Activated CD4-positive, alpha-beta T cell treated with anti-CD3 and anti-CD28 coated beads, Interleukin-2, amount 50 U/mL, for 4 hours (primary cell): ENCODE measurements at places on chromosomes 5 and 9.

DNA sequence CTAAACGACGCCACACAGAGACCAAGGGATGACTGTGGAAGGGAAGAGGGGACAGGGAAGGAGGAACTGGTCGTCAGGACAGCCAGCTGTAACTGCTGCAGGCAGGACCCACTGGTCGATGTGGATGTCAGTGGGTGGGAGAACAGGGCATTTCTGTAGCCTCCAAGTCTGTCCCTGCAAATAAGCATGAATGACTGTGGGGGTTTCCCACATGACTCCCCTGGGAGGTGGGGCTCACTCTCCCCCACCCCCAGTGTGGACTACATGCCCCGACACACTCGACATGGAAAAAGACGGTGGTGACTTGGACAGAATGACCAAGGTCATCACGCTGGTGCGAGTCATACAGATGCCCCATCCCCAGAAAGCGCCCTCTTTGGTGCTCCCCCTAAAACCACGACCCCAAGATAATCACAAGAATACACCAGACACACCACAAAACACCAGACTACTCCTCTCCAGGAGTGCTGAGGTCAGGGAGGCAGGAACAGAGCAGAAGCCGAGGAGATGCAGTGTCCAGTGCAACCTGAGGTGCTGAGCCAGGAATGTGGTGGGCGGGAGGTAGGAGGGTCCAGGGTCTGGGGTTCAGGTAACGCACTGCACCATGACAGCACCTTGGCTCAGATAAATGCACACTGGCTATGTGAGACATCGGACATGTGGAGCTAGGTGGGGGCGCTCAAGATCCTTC is 64.9 kb downstream of the SECISBP2 start:
- DNase-seq: no peak

DNA sequence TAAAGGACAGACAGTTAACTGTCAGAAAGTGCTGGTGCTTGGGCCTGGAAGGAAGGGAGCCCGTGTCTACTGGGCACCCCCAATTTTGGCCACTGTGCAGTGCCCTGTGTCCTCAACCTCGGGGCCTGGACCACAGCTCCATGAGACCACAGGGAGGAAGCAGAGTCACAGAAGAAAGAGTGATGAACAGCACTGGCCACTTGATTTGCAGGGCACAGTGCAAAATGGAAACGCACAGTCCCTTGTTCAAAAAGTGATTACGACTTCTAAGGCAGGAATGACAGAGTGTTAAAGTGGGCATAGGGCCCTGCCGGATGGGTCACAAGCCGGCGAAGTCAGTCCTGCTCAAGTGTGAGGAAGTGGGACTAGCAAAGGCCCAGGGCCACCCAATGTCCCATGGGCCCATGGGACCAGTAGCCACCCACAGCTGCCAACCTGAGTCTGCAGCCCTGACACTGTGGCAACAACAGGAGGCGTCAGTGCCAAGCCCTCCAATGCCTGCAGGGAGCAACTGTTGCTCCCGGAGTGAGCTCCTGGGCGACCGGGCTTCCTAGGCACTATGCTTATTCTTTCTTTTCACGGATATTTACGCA is 85.4 kb downstream of the ADAMTS2 start:
- DNase-seq: no peak

- no peak for DNase-seq
Measured at GRCh38 chr9:17017931-17018491, 116.8 kb upstream of the CNTLN start.

DNA sequence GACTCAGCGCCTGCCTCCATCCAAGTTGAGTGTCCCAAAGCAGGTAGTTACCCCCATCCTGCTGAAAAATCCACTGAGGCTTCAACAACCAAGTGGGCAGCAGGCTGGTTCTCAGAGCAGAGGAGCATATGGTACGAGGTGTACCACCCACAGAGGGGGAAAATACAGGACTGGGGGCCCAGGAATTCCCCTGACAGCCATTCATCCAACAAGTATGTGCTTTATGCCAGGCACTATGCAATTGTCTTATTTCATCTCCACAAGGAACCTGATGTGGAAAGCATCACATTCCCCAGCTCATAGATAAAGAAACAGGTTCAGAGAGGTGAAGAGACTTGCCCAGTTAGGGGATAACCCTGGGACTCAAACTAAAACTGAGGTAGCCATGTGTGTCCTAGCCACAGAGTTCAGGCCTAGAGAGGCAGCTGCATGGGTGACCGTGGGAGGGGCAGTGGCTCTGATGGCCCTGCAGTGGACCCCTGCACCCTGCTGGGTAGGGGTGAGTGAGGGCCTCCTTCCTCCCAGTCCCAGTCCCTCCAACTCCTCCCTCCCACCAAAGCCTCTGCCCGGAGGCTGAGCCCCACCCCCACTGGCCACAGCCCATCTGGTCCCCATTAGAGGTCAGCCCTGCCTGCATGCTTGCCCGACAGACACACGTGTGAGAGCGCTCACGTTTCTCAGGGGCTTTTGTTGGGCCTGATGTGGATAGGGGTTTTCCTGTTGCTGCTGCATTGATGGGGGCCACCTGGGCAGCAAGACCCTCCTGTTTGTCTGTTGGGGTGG is 11.5 kb downstream of the PDLIM4 start:
- DNase-seq: no peak

DNA sequence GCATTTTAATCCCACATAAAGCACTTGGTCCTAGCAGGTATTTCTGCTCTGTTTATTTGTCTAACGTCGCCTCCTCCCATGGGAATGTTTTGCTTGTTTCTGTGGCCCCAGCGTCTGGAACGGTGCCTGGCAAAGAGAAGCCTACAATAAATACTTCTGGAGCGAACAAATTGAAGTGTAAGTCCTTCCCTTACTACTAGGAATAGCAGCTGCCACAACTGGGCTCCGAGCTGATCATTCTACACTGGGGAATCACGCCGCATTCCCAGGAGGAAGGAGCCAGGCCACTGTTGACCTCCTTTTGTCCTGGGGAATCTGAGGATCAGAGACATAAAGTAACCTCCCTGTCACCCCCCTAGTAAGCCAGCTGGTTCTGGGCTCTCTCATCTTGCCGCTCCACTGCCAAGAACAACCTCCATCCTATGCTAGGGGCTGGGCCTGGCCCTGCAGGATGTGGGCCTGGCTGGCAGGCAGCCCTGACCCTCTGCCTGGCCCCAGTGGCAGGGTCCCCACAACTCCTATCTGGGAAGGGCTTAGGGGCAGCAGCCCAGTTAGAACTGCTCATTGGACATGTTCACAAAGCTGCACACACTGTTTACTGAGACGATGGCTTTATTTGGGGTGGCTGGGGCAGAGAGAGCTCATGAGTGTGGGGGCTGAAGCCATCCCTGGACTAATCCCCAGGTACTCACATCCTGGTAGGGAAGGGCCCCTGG is 82.8 kb downstream of the GTF3C4 start:
- DNase-seq: no peak

DNA sequence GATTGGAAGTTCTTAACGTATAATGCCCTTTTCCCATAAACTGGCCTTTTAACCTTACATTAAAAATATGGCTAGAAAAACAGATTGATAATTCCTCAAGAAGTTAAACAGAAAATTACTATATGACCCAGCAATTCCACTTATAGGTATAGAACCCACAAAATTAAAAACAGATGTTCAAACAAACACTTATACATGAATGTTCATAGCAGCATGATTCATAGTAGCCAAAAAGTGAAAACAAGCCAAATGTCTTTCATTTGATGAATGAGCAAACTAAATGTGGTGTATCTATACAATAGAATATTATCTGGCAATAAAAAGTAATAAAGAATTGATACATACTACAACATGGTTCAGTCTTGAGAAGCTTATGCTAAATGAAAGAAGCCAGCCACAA is 35.5 kb downstream of the POU5F2 start:
- no peak for DNase-seq

GRCh38 chr9:136026266-136026942 is 65.2 kb upstream of the UBAC1 start:
- DNase-seq: no peak

DNA sequence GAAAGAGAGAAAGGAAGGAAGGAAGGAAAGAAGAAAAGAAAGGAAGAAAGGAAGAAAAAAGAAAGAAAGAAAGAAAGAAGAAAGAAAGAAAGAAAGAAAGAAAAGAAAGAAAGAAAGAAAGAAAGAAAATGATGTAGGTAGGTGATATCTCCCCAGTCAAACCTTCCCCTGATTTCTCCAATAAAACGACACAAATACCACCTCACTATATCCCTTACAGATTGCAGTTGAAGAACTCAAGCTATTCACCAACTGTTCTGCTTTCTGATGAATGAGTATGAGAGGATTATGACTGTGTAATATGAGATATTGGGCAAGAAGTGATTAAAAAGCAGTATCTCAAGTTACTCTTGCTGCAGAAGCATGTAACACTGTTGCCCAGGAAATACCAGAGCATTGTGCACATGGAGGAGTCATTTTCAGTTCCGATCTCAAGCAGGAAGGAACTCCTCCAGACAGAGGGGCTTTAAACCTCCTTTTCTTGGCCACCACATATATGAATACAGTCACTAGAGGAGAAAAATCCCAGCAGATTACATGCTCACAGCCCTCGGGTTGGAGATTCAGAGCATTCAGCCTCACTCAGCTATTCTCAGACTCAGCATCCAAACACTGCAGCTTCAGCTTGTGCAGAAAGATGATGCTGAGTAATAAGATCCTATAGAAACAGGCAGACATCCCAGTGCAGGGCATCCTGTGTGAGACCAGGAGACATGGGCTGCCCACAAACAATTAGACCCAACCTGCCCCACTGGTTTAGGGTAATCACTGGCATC is 61.4 kb downstream of the UGCG start:
- DNase-seq: no peak

DNA sequence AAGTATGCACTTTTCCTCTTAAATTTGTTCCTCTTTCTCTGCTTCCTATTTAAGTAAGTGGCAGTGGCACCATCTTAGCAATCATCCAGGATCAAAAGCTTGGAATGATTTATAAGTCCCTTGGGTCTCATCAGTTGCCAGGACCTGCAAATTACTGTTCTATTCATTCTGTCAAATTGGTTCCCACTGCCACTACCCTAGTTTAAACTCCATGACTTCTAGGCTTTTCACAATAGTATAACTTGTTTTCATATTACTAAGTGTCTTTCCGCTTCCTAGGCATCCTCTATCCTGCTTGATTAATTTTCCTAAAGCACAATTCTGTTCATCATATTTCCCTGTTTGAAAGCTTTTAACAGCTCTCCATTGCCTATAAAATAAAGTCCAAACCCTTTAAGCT is 363.9 kb upstream of the MEF2C start:
- DNase-seq: no peak

- DNase-seq: no peak
Measured at GRCh38 chr5:34923694-34924461, 5.5 kb upstream of the DNAJC21 start.

GRCh38 chr9:32869404-32869803 is 86.1 kb downstream of the TMEM215 start:
- DNase-seq: no peak

DNA sequence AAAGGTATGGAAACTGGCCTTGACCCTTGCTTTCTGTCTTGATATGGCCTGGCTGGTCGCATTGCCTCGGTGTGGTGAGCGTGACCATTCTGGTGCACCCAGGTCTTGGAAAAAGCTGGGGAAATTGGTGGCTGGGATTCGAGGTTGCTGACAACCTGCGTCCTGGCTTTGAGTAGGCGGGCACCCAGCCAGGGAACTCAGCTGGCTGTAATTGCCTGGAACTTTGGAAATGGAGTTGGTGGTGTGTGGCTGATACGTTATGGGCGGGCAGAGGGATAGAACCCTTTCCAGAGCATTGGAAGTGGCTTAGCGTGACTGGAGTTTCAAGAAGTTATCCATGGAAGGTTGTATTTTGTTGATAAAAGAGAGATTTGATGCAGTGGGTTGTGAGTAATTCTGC is 35.2 kb downstream of the KCNMB1 start:
- no peak for DNase-seq

DNA sequence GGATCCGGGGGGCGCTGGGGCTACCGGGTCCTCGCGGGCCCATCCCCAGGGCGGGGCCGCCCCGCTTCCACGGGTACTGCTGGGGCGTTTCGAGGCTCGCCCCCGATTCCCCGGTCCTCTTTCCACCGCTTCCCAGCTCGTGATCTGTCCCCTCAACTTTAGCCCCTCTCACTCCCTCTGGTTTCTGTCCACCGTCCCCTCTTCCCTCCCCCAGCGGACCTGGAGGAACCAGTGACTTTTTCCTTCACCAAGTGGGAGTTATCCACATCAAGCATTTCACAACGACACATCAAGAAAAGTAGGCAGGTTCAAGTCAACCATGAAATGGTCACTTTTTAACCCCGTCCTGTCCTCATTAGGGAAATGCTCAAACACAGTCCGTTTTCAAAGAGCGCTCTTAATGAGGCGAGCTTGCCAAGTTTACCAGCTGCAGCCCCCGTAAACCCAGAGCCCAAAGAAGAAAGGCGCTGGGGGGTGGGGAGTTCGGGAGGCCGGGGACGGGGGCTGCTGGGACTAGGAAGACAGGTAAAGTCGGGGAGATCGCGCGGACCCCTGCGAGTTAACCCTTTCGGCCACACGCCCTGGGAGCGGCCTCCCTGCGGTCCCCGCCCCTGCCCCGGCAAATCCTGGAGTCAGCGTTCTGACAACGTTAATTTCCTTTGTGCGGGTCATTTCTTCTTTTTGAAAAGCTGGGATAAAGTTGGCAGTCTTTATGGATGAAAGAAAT is 2.1 kb upstream of the NFIB start:
- no peak for DNase-seq

- peak; percentile 50 for DNase-seq
Measured at GRCh38 chr9:93091453-93092081, 4.5 kb upstream of the CARD19 start.

GRCh38 chr5:166430491-166431319 is 1860.7 kb upstream of the WWC1 start:
- DNase-seq: no peak

GRCh38 chr9:91348191-91348807 is 13.4 kb downstream of the AUH start:
- DNase-seq: no peak

DNA sequence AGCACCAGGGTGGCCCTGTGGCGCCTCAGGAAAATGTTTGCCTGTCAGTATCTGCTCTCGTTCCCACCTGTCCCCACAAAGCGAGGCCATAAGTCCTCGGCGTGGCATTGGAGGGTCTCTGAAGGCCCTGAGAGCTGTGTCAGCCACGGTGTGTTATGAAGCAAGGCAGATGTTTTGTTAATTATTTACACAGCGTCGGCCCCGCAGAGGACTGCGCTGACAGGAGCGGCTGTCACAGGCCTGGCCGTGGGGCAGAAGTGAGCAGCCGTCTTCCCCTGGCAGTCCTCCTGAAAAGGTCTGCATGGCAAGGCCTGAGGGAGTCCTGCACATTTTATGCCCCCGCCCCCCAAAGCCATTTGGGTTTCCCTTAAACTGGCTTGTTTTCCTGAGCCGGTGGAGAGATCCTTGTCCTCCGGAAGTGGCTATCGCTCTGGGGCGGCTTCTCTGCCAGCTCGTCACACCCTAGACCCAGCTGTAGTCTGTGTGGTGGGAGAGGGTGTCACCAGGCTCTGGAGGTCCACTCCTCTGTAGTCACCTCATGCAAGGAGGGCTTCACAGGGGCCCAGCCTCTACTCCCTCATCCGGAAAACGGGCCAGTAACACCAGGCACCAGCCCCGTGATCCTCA is 6.2 kb downstream of the NEK6 start:
- no peak for DNase-seq

- no peak for DNase-seq
Measured at GRCh38 chr9:96029722-96030530, 154.4 kb downstream of the ERCC6L2 start.
